ENCODE measurements at places on chromosomes 12 and 14.
A peak's percentile ranks its signal among the peaks of the same experiment; 100 is the strongest.

GRCh38 chr14:35909665-35910064 is 83.5 kb downstream of the BRMS1L start:
- no peak for DNase-seq

GRCh38 chr12:52335598-52336262 is 14.5 kb upstream of the KRT83 start:
- no peak for DNase-seq

- no peak for DNase-seq
Observed at GRCh38 chr12:100329800-100330199, 27.1 kb upstream of the SLC17A8 start.

DNA sequence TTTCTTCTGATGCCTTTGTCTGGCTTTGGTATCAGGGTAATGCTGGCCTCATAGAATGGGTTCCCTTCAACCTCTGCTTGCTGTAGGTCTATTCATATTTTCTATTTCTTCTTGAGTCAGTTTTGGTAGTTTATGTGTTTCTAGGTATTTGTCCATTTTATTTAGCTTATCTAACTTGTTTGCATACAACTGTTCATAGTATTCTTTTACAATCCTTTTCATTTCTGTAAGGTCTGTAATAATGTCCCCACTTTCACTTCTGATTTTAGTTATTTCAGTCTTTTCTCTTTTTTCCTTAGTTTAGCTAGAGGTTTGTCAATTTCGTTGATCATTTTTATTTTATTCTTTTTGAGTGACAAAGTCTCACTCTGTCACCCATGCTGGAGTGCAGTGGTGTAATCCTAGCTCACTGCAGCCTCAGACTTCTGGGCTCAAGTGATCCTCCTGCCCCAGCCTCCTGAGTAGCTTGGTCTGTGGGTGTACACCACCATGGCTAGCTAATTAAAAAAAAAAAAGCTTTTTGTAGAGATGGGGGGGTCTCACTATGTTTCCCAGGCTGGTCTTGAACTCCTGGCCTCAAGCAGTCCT is 11.7 kb downstream of the TTLL5 start:
- no peak for DNase-seq

DNA sequence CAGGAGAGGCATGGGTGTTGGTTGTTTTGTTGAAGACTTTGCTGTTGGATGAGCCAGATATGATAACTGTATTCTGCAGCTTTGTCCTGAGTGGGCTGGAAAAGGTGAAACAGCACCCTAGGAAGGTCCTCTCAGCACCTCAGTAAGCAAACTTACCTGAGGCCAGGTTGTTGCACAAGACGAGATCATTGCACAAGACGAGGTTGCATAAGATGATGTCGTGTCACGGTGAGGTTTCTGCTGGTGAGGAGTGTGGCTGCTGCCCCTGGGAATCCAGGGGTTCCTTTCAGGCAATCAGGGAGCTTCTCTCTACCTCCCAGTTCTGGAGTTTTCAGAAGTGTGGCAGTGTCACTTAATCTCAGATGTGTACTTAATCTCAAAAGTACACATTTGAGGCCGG is 85.6 kb downstream of the GLT1D1 start:
- no peak for DNase-seq

DNA sequence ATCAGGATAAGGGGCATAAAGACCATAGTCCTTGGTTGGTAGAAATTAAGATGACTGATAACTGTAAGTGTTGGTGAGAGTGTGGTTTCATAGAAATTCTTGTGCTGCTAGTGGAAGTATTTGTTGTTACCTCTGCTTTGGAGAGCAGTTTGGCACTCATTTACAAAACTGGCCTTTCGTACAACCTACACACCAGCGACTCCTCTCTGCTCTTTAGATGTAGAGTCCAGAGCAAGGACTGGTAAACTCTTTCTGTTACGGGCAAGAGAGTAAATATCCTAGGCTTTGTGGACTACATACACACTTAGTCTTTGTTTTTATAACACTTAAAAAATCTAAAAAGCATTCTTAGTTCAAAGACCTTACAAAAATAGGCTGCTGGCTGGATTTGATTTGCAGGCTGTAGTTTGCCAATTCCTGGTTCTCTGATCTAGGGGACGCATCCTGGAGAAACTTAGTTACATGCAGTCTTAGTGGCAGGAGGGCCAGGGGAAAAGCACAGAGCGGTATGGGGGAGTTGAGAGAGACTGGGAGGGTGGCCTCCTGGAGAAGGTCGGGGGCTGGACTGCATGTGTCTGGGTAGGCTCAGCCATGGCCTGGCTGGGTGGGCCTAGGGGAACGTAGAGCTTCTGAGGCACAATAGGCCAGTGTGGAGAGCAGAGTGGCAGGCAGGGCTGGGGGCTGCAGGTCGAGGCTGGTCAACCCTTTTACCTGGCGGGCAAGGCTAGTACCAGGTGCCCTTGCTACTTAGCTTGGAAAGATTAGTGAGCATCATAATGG is 55.3 kb upstream of the AMN start:
- no peak for DNase-seq

GRCh38 chr12:91289906-91290305 is 107.3 kb upstream of the DCN start:
- peak; percentile 6 for DNase-seq

DNA sequence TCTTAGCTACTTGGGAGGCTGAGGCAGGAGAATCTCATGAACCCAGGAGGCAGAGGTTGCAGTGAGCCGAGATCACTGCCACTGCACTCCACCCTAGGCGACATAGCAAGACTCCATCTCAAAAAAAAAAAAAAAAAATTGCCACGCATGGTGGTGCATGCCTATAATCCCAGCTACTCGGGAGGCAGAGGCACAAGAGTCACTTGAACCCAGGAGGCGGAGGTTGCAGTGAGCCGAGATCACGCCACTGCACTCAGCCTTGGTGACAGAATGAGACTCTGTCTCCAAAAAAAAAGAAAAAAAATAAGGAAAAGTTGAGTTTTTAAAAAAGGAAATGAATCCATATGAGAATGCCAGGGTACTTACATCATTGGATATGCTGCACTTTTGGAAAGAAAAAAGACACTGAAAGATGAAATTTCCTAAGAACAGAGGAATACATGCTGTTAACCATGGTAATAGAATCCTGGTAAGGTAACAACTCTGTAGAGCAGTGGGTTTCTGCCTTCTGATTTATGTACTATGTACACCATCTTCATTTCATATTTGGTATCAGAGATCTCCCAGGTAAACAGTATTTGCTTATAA is 222.7 kb downstream of the ERC1 start:
- DNase-seq: no peak
